Tibial artery (tissue), 4 donors: ENCODE measurements at places on chromosomes 6 and 20.

GRCh38 chr20:45080867-45081624, 19.9 kb downstream of the KCNS1 start:
- DNase-seq, result no peak

- DNase-seq, result no peak
These were observed 69.0 kb downstream of the CEP57L1 start for GRCh38 chr6:109164331-109164730.

GRCh38 chr6:75233092-75233615, 10.4 kb downstream of the COX7A2 start:
- DNase-seq, result no peak

DNA sequence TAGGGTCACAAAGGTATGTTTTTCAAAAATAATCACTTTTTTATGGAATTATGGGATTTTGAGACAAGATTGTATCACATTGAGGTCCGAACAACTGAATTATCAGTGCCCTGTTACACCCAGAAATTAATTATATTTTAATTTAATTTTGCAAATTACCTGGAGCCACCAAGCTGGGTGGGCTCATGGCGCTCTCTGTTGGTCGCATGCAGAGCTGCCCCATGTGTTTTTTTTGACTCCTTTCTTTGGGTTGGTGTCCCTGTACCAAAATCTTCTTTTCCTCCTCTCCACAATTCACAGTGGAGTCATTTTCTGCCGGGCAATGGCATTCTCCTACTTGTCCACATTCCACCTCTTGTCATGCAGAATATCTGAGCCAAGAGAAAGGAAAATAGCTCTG, 38.9 kb upstream of the FRMD1 start:
- no peak for DNase-seq

DNA sequence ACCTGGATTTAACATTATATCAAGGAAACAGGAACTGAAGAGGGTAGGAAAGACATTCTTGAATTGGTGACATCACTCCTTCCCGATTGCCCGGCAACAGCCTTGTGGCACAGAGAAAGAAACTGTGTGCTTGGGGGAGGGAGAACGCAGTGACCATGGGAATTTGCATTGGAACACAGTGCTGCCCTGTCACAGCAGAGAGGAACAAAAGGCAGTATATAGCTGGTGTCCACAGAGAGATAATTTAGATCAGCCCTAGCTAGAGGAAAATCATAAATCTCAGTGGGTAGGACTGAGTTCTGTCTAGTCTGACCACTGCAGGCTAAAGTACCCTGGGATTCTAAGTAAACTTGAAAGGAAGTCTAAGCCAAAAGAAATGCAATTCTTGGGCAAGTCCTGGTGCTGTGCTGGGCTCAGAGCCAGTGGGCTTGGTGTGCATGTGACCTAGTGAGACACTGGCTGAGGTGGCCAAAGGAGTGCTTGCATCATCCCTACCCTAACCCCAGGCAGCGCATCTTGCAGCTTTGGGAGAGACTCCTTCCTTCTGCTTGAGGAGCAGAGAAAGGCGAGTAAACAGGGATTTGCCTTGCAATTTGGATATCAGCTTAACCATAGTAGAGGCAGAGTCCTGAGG, 697.6 kb downstream of the HACE1 start:
- DNase-seq, result peak; percentile 81

GRCh38 chr6:157326979-157327378, 3.7 kb upstream of the TMEM242 start:
- DNase-seq, result no peak

DNA sequence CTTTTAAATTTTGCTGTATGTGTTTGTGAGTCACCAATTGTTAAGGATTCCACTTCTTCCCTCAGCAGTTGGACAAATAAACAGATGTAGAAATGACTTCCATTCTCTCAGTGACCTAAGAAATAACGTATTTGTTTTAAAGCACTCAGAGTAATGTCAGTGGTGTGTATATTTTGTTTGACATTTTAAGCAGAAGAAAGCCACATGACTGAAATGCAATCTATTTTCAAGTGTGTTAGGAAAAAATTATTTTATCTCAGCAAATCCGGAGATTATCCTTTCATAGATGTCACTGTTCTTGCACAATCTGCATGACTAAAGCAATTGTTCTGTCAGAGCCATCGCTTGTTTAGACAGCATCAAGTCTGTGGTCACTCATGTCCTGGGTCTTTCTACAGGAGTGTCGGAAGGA, 77.1 kb downstream of the JAG1 start:
- no peak for DNase-seq

GRCh38 chr6:169289619-169290339, 36.1 kb upstream of the THBS2 start:
- peak; percentile 78 for DNase-seq

DNA sequence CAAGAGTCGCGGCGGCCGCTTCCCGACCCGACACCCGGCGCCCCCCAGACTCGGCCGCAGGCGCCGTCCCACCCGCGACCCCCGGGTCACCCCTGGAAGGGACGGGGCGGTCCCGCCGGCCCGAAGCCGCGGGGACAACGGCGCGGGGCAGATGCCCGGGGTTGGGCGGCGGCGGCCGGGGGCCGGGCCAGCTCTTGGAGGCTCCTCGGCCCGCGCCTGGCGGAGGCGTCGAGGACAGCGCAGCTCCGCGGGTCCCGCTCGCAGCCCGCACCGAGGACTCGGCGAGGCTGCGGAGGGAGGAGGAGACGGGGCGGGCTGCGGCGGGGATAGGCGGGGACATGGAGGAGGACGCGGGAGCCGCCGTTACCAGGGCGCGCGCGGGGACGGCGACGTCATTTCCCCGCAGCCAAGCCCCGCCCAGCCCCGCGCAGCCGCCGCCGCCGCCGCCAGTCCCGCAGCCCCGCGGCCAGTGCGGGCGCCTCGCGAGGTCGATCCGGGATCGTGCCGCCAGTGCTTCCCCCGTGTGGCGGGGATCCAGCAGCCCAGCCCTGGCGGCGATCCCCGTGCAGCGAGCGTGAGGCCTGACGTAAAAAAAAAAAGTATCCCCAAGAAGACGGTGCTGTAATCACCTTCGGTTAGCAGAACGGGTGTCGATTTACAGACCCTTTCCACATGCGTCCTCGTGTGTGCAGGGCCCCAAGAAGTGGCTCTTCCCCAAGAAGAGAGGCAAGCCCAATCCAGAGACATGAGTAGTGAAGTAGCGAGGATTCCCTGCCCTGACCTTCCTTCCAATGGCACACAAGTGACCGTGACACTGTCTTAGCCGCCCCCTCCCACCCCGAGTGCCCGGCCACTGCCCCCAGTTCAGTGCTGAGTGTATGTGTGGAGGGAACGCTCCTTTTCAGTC, at the start of gene FAM184A:
Gene FAM184A, minus strand, starts transcription at position 289 of the 907 bp plus-strand sequence. CDS start 365 bp downstream, outside the sequence.
- DNase-seq, result peak; percentile 74

DNA sequence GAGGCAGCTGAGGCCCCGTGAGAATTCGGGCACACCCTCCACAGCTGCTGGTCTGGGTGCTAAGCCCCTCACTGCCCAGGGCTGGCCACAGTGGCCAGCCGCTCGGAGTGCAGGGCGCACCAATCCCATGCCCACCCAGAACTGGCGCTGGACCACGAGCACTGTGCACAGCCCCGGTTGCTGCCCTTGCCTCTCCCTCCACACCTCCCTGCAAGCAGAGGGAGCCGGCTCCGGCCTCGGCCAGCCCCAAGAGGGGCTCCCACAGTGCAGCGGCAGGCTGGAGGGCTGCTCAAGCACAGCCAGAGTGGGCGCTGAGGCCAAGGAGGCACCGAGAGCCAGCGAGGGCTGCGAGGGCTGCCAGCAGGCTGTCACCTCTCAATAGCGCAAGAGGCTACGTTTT, 35.0 kb downstream of the CGA start:
- DNase-seq, result no peak

GRCh38 chr6:127581576-127581975, 4.6 kb downstream of the C6orf58 start:
- DNase-seq, result no peak

- no peak for DNase-seq
These were observed 16.6 kb upstream of the GSTA1 start for GRCh38 chr6:52820198-52820597.

GRCh38 chr6:139313784-139314545, 22.2 kb upstream of the TXLNB start:
- no peak for DNase-seq

GRCh38 chr6:17998003-17998402, 10.6 kb upstream of the KIF13A start:
- no peak for DNase-seq

GRCh38 chr20:19626896-19627295, 131.2 kb upstream of the RIN2 start:
- no peak for DNase-seq

DNA sequence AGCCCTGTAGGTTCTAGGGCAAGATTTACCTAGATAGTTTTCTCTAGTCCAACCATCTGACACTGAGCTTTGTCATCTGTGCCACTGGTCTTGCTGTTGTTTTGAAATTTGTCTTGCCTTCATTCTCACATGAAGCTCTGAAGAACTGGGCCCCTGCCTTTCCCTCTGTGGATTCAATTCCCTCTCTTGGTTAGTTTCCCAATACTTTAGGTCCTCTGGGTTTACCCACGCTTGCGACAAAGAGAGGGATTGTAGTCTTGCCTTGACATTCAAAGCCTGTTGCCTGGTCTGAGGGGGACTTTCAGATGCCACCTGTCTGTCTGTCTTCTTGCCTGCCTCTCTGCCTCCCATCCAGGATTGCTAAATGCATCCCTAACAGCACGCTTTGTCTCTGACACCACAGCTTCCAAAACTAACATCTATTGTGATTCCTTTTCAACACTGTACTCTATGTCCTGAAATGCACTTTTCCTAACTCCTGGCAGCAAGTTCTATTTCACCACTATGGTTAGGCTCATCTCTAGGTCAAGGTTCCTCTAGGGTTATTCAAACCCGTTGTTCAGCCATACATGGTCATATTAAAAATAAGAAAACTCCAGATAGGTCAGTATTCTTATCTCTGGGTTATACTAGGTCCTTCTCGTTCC, 25.5 kb upstream of the MANEA start:
- no peak for DNase-seq

GRCh38 chr6:125836466-125836865, 45.7 kb downstream of the NCOA7 start:
- DNase-seq, result no peak

DNA sequence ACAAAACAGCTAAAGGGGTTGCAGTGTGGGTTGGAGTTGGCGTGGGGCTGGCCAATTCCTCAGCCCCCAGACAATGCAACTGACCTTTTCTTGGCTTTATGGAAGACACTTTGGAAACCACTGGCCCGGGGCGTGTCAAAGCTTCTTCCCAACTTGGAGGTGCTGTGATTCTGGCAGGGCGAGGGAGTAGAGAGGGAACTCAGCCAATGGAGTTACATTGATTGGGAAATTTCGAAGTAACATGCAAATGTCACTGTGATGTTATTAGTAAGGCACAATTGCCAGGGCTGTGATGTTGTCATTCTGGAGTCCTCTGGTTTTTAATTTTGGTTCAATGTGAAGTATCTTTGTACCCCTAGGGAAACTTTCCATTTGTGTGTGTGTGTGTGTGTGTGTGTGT, 41.5 kb upstream of the EPB41L1 start:
- DNase-seq, result no peak

DNA sequence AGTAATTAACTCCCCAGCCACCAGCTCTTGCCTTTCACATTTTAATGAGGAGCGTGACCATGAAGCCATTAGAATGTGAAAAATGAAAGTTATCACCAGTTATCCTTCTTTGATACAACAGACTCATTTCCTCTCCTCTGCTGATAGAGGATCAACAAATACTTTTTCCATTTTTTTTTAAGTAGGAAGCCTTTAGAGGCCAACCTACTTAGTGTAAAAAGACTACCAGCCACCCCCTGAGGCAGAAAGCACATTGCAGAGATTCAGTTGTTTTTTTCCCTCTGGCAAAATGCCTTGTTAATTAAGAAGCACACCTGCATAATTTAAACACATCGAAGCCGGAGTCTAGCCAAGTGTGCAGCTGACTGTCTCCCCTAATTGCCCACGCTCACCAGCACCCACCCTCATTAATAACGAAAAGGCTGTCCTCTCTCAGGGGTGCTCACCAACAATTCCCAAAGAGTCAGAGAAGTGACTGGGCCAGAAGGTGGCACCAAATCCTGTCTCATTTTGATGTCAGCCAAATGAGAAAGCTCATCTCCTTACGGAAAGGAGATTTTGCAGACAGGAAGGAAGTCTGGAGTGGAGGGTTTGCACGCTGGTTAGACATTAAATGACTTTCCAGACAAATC, 60.9 kb upstream of the MC3R start:
- no peak for DNase-seq

- no peak for DNase-seq
These were observed 111.2 kb downstream of the KCNQ5 start for GRCh38 chr6:72733045-72733444.

- peak; percentile 65 for DNase-seq
These were observed 298.2 kb downstream of the PHACTR1 start for GRCh38 chr6:13014504-13015378.

GRCh38 chr6:168147205-168147738, 68.3 kb upstream of the FRMD1 start:
- no peak for DNase-seq

DNA sequence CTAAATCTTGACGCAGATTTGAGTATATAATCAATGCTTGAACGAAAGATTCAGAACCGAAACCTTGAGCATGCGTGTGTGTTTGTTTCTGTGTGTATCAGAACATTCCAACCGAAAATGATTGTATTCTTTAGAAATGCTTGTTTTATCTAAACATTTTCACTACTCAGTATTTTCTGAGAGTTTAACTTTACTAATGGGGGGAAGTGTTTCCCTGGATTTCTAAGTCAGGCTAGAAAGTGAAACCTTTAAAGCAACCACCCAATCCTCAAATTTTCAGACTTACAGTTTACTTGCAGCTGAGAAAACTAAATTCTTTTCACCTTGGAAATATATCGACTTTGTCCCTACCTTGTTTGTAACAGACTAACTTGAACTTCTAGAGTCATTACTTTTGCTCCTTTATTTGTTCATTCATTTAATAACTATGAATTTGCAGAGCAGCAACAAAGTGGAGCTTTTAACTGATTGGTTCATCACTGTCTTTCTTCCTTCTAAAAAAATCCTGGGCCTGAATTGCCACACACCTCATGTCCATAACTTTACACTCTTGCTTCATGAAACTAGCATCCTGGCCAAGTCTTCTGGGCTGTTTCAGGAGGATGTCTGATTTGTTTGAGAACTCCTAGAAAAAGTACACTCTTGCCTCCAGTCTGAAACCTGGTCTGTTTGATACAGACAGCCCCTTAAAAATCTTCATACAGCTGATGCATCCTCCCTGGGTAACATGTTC, 77.8 kb upstream of the XRN2 start:
- no peak for DNase-seq

DNA sequence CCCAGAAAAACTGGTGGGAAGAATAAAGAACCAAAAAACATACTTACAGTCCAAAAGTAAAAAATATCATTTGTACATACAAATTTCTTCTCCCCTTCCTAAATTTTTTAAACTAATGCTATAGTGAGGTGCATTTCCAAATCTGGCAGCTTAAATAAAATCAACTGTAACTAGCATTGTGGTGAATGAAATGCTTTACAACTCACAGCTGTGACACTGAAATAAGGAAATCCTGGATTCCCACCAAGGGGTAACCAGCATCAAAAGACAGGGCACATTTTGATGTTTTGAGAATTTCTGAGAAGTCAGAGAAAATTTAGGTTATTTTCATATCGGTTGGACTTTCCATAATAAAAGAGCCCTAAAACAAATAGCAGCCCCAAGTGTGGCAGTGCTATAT, 27.3 kb downstream of the BACH2 start:
- no peak for DNase-seq
